ENCODE measurements at places on chromosomes 6 and 20.
A peak's percentile ranks its signal among the peaks of the same experiment; 100 is the strongest.

GRCh38 chr6:18323935-18324705 is 59.8 kb upstream of the DEK start:
- peak; percentile 57 for DNase-seq

DNA sequence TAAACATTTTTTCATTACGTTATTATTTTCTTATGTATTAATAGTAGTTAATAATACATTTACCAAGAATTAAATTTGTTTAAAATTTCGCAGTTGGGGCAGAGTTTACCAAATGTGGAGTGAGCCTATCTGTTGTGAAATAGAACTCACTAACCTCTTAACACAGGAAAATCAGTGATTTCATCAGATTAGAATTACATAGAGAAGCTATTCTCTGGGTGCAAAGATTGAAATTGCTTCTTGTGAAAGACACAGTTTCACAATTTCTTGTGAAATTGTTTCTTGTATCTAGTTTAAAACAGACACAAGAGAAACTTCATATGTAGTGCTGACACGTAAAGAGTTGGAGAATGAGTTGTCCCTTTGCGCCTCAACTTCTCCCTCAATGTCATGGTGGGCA is 69.4 kb upstream of the PRL start:
- peak; percentile 71 for DNase-seq

- DNase-seq, result no peak
These were observed 43.2 kb downstream of the SESN1 start for GRCh38 chr6:109051301-109052017.

DNA sequence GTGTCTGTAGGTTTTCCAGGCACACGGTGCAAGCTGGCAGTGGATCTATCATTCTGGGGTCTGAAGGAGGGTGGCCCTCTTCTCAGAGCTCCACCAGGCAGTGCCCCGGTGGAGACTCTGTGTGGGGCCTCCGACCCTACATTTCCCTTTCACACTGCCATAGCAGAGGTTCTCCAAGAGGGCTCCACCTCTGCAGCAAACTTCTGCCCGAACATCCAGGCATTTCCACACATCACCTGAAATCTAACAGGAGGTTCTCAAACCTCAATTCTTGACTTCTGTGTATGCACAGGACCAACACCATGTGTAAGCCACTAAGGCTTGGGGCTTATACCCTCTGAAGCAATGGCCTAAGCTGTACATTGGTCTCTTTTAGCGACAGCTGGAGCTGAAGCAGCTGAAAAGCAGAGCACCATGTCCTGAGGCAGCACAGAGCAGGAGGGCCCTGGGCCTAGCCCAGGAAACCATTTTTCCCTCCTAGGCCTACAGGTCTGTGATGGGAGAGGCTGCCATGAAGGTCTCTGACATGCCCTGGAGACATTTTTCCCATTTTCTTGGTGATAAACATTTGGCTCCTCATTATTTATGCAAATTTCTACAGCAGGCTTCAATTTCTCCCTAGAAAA is 253.3 kb downstream of the ERMARD start:
- no peak for DNase-seq

- no peak for DNase-seq
These were observed 109.1 kb downstream of the LY86 start for GRCh38 chr6:6697620-6698019.

- DNase-seq, result peak; percentile 43
These were observed 550.5 kb upstream of the MARCKS start for GRCh38 chr6:113306552-113307145.

DNA sequence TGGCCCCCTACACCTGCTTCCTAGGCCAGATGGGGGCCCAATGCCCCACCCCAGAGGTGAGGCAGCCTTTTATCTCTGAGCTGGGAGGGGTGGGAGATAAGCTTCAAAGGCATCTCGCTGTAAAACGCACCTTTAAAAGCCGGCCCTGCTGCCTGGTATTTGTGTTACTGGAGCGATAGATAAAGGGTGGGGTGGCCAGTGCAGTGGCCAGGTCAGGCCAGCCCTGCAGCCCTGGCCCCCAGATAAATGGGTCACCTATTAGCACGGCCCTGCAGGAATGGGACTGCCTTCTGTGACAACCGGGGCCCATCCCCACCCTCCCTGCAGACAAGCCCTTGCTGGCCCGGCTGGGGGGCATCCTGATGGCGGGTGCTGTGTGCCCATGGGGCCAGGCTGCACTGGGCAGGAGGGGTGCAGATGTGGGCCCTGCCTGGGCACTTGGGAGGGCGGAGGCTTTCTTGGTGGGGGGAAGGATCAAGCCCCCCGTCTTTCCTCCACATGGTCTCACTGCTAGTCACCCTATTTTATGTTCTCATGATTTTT is 3.0 kb upstream of the RBBP8NL start:
- DNase-seq, result no peak

- no peak for DNase-seq
These were observed 31.0 kb upstream of the PRELID3B start for GRCh38 chr20:59073582-59073981.

DNA sequence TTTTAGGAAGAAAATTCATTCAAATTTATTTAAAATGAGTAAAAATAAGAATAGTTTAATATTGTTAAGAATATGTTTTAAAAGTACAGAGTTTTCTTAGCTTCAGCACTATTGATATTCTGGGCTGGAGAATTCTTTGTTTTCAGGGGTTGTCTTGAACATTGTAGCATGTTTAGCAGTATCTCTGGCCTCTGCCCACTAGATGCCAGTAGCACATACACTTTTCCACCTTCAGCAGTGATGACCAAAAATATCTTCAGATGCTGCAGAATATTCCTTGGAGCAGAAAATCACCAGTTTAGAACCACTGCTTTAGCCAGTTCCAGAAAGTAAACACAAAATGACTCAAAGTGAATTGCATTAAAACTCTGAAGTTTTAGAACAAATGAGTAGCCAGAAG is 19.4 kb upstream of the SDHAF4 start:
- DNase-seq, result peak; percentile 24

DNA sequence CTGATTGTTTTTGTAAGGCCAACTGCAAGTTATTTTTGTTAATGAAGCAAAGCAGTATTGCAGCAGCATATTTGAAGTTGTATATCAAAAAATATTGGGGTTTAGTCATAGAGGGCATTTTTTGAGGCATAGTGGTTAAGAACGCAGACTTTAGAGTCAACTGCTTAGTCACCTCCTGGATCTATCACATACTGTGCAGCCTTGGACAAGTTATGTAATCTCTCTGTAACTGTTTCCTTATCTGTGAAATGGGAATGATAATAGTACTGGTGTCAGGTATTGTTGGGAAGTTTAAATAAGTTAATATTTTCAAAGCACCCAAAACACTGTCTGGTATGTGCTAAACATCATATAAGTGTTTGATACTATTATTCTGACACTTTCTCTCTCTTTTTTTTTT is 27.2 kb upstream of the EFHC1 start:
- DNase-seq, result peak; percentile 83

DNA sequence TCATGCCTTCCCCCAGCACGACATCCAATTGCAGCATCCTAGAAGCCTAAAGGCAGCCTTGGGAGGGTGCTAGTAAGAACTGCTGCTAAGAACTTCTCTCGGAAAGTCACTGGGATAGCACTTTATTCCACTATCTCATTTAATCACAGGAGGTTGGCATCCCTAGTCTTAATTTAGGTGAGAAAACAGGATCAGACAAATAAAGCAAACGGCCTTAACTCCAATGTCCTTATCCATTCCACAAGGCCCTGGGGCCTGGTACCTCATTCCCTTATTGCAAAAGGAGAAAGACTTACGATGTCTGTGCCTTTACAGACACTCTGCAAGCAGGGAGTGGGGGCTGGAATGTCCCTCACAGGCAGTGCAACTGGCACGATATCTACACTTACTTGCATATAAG is 60.7 kb downstream of the BFSP1 start:
- no peak for DNase-seq

GRCh38 chr6:81937296-81937937 is 184.9 kb upstream of the TENT5A start:
- DNase-seq, result peak; percentile 97

DNA sequence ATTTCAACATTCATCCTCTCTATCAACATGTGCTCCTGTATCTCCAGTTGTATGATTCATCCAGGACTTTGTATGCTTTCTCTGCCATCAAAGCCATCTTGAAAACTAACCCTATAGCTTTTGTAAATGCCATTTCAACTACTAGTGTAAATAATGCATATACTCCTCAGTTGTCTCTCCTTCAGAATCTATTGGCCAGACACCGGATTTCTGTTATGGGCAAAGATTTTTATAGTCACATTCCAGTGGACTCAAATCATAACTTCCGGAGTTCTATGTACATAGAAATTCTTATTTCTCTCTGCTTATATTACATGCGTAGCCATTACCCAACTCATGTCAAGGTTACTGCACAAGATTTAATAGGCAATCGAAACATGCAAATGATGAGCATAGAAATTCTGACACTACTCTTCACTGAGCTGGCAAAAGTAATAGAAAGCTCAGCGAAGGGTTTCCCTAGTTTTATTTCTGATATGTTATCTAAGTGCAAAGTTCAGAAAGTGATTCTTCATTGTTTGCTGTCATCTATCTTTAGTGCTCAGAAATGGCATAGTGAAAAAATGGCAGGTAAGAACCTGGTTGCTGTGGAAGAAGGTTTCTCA is 54.8 kb downstream of the PGM3 start:
- no peak for DNase-seq

DNA sequence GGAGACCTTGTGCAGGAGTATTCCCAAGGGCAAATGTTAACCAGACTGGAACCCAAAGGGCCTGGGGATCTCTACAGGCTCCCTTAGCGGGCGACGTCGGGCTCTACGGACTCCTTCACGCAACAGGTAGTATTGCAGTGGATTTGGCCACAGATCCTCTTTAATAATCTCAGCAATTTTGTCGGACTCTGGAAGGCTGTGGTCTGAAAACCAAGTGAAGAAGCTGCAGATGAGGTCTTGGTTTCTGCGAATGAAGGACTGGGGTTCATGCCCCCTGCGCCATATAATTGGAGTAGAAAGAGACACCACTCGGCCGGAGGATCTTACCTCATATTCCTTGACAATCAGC is 1.3 kb downstream of the TSPYL1 start:
- no peak for DNase-seq

DNA sequence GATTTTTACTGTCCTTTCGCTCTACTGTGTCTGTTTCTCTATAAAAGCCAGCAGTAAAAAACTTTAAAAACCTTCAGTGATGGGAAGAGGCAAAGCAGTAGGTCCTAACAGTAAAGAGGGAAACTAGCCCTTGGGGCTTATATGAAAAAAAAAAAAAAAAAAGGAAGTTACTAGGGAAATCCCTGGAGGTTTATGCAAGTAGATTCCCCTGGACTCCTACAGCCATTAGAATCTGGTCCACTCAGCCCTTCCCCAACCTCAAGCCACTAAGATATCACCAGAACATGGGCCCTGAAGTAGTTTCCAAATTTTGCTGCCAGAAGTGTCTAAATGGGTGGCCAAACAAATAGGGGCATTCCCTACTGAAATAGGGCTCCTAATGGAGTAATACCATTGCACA is 70.5 kb upstream of the HINT3 start:
- DNase-seq, result no peak

- peak; percentile 66 for DNase-seq
These were observed 157.9 kb downstream of the KIF16B start for GRCh38 chr20:16415071-16416053.

GRCh38 chr6:32973144-32974015 is 5.0 kb downstream of the BRD2 start:
- DNase-seq, result no peak

DNA sequence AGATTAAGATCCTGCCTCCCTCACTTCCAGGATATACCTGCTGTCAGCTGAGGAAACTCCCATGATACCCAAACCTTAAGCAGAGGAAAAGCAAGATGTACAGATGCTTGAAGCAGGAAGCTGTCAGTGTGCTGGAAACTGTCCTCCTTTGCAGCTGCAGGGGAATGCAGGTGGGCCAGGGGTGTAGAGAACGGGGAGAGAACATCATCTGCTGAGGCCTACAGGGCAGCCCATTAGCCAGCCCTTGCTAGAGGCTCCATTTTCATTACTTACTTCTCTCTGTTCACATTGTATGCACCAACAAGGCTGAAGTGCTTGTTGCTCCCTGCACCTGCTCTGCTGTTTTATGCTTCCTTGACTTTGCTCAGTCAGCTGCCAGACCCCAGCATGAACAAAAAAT is 119.1 kb downstream of the PRND start:
- DNase-seq, result no peak

GRCh38 chr6:51788121-51788520 is 299.3 kb downstream of the PKHD1 start:
- no peak for DNase-seq

DNA sequence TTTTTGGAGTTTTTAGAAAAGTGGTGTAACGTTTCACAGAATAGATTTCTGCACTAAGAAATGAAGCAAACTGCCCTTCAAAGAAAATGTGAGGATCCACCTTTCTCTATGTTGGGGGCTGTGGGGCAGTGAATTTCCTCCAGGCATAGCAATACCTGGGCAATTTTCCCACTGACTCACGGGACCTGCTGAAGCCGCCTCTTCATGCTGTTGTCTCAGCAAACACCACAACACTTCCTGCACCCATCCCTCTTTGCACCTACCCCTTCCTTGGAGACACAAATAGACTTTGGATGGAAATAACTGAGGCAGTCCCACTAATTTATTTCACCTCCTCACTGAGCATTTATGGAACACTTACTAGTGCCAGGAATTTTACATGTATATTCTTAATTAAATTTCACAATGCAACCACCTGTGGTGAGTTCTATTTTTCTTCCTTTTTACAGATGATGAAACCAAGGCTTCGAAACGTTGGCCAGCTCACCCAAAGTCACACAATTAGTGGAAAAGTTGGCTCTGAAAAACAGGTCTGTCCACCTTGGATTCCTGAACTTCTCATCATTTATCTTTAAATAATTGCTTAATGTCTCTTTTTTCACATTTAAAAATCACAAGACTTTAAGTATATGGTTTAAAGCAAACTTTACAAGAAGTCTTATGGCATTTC is 17.2 kb upstream of the ADGRF1 start:
- DNase-seq, result no peak

- no peak for DNase-seq
These were observed 272.5 kb downstream of the BTBD9 start for GRCh38 chr6:38367231-38367630.

DNA sequence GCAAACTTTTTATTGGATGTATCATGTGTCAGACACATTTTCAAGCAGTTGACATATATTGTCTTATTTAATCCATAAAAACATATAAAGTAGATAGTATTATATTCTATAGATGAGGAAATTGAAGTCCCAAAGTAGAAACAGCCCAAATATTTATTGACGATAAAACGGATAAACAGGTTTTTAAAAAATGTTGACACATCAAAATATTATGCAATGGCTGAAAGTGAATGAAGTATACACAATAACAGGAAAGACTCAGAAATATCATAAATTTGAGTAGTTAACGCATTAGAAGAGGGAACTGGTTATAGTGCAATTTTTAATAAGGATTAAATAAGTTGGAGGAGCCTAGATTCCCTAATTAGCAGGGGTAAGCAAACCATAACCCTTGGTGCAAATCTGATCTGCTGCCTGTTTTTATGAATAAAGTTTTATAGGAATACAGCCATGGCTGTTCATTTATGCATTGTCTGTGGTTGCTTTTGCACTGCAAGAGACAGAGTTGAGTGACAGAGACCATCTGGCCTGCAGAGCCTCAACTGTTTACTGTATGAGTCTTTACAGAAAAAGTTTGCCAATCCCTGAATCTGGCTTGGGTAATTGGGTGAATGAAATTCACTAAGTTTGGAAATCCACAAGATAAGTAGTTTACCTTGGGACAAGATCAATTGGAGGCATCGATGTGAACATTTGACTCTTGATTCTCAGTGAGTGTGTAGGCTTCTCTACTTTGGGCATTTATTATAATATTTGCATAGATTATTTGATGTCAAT is 50.6 kb upstream of the EXOC2 start:
- no peak for DNase-seq

GRCh38 chr6:100479179-100480035 is 14.7 kb upstream of the SIM1 start:
- peak; percentile 66 for DNase-seq

All from fibroblast of mammary gland (primary cell).